Activated CD8-positive, alpha-beta memory T cell treated with anti-CD3 and anti-CD28 coated beads, Interleukin-2, amount 50 U/mL, for 4 hours (primary cell): ENCODE measurements at places on chromosomes 2 and 18.

DNA sequence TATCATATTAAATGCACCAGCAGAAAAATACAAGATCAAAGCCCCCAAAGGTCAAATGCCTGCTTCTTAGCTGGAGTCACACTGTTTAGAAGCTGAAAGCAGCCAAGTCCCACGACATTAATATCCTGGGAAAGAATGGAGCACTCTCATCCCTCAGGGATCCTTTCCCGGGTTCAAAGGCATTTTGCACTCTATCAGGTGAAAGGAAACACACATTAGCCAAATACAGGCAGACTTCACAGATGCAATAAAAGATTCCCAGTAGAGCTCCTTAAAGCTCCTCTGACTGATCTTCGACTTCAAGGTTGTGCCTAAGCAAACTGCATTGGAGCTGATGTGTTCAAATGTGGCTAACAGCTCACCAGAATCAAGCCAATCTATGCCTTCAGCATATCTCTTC, 158.4 kb downstream of the RNF152 start:
- no peak for DNase-seq

- no peak for DNase-seq
Observed at GRCh38 chr18:23552505-23552904, 33.8 kb downstream of the NPC1 start.

GRCh38 chr2:213004197-213004821, 147.1 kb downstream of the IKZF2 start:
- DNase-seq, result no peak

GRCh38 chr18:55365342-55365741, 222.7 kb downstream of the TCF4 start:
- no peak for DNase-seq

DNA sequence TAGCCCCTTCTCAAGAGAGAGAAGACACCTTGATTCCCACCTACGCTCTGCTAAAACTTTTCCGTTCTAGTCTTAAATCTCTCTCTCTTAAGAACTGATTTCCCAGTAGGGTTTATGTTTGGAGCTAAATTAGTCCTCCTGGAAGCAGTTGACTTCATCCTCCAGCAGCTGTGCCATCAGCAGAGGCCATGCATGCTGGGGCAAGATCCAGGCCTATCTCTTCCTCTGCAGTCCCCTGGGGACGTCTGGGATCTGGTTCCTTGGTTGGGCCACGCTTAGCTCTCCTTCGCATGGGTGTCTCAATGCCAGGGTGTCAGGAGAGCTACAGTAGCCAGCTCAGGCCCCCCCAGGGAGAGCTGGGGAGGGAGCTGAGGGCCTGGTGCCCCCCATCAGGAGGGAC, 49.7 kb downstream of the HPCAL1 start:
- no peak for DNase-seq

DNA sequence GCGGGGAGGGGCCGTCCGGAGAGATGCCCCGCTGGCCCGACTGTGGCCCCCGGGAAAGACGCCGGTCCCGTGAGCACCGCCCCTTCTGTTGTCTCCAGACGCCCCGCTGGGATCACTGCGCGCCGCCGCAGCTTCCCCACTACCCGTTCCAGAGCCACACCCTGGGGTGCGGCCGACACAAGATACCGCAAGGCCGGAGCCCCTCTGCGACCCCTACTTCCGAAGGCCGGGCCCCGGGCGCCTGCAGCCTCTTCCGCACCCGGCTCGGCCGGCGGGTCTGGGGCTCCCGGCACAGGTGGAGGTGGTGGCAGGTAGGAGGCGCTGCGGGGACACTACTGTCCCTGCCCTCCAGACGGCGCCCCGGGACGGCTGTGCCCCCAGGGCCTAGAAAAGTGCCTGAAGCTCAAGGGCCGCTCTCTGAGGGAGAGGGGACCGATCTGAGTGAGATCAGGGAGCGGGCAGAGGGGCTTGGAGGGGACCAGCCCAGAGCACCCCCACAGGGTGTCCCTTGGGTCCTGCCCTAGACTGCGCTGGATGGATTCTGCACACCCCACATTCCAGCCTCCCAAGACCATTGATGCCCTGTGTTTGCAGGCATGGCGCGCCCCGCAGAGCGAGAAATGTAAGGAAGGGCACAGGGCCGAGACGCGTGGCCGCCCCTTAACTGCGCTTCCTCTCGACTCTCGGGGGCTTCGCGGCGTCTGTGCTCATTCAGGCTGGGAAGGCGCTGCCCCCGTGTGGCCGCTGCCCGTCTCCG, 80.0 kb downstream of the GFPT1 start:
- DNase-seq, result peak; percentile 71

GRCh38 chr2:18465979-18466378, 94.5 kb downstream of the RDH14 start:
- no peak for DNase-seq
